SHP77 treated with DMSO at 0.1 percent for 48 hours (cell line): ENCODE measurements at places on chromosomes 7 and 10.

DNA sequence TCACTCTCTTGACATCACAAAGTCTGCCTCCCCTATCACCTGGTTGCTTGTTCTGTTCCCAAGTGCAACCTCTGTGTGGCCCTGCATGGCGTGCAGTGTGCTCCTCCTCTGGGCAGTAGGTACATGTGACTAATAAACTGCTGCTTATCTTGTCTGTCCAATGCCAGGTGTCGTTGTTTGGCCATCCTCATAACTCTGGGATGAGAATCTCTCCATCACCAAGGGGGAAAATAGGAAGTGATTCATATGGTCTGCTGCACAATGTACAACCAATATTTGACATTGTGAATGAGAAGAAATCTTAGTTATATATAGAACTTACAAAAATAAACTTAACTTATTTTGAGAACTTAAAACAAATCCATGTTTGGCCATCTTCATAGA, 135.2 kb downstream of the INHBA start:
- no peak for DNase-seq

GRCh38 chr7:43291789-43292188, 179.3 kb downstream of the HECW1 start:
- DNase-seq, result no peak

DNA sequence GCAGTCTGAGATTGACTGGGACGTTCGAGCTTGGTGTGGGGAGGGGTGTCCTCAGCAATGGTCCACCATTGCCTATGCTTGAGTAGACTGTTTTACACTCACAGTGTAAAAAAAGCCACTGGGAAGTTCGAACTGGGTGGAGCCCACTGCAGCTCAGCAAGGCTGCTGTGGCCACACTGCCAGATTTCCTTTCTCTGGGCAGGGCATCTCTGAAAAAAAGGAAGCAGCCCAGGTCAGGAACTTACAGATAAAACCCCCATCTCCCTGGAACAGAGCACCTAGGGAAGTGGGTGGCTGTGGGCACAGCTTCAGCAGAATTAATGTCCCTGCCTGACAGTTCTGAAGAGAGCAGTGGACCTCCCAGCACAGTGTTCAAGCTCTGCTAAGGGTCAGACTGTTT, 80.3 kb downstream of the BICC1 start:
- no peak for DNase-seq

DNA sequence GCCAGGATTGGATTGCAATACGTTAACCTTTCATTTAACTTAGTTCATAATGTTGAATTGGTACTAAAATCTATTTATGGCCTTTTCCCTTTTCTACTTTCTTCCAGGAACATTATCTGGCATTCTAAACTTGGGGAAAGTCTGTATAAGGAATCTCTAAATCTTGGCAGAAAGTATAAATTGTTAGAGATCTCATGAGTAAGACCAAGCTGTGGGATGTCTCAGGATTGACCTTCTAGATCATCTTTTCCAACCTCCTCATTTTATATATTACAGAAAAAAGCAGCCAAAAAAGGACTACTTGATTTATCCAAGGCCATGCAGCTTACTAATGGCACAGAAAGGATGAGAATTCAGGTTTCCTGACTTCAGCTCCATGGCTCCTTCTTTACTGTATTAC, 598.3 kb downstream of the INHBA start:
- no peak for DNase-seq

- DNase-seq, result no peak
These were observed 41.8 kb downstream of the BLNK start for GRCh38 chr10:96229568-96230030.

DNA sequence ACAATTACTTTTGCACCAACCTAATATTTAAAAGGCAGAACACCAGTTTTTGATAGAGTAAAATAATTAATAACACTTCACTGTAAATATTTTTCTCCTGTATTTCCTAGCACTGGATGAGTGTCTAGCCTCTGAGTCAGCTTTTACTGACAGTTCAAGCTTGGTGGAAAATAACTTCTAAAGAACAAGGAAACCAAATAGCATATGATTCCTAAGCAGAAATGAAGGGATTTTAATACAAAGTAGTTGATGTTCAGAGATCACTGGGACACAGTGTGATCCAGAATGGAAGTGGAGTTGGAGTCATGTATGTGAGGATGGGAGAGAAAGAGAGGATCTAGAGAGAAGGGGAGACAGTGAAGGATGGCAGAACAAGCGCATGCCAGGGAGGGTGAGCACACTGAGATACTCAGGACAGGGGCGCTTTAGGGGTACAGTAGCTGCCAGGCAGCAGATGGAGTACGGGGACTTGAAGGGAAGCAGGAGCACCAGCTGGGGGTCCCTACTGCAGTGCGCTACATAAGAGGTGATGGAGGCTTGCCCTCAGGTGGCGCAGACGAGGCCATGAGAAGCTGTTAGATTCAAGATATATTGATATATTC, 117.9 kb upstream of the KLF6 start:
- DNase-seq, result no peak

DNA sequence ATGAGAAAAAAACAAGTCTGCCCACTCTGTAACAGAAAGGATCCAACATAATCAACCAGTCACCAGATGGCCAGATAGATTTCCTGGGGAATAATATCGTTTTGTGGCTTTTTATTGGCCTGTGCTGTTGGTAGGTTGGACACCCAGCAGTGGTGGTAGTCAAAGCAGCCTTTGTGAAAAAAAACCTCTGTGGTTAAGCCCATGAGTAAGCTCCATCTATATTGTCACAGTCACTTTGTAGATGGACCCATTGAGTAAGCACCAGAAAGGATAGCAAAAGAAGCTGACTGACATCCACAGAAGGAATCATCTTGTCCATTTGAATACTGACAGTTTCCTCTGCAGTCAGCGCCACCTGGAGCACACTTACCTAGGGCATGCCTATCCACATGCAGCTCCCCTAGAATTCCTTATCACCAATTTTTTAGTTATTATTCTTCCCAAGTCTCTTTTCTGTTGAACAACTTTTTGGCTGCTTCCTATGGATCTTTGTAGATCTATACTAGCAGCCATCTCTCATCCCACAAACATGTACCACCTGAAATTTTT, 96.9 kb downstream of the IQUB start:
- DNase-seq, result no peak
